SK-N-SH (cell line): ENCODE measurements at places on chromosomes 13 and 19.
A peak's percentile ranks its signal among the peaks of the same experiment; 100 is the strongest.

GRCh38 chr19:38070573-38070972 is 153.4 kb downstream of the DPF1 start:
- H3K27me3 ChIP-seq = no peaks in the 10 kb centered on the region
- no peaks in the 10 kb centered on the region for H3K36me3 ChIP-seq
- no peak overlapping the region for H3K27ac ChIP-seq
- peaks cover 7% of the 10 kb centered on the region; the same call in 1 of the 2 replicates for H3K4me1 ChIP-seq
- no peak for DNase-seq

DNA sequence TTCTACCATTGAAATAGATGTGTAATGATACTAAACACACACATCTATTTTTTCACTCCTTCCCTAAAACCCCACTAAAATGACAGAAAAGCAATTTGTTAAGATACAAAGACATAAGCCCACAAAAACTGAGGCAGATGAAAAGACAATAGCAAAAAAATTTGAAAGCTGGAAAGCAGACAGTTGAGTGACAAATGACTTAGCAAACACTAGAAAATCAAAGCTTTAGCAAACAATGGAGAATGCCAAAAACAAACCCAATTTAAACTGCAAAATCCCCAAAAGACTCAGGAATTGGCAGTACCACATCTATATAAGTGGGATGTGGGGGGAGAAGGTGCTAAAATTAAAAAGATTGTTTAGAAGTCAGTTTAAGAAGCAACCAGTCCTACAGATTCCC is 9.5 kb downstream of the TSC22D1 start:
- H3K27me3 ChIP-seq = no peaks in the 10 kb centered on the region
- H3K36me3 ChIP-seq = peaks cover 39% of the 10 kb centered on the region
- no peak overlapping the region for H3K27ac ChIP-seq
- no peak for DNase-seq
- peaks cover 2% of the 10 kb centered on the region for H3K4me1 ChIP-seq

DNA sequence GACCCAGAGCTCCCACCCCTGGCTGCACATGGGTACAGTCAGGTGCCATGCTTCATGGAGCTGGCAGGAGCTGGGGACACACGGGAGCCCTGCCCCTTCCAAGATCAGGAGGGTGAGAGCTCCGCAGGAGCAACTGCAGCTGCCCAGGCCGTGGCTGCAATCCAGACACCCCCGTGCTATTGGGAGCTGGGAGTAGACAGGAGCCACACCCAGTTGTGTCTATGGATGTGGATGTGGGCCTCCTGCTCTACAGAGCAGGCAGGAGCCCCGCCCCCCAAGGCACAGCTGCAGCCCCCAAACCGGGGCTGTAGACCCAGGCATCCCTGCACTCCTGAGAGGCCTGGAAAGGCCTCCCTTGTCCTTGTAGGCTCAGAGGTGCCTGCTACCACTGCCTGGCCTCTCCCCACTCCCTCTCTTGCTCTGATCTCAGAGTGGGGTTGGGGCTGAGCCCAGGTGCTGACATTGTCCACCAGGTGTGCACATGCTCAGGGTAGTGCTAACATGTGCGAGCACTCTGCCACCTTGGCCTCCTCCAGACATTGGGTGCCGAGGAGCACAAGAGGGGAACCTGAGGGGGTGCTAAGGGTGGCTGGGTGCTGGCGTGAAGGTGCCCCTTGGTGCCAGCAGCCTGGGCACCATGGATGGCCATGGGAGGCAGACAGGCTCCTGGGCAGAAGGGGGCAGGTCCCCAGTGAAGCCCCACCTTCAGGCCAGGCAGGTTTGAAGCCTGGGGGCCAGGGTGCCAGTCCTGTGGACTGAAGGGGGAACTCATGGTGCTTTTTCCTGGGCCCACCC is 8.0 kb upstream of the BAX start:
- H3K36me3 ChIP-seq = no peaks in the 10 kb centered on the region
- no peaks in the 10 kb centered on the region for H3K27me3 ChIP-seq
- no peaks in the 10 kb centered on the region for H3K4me1 ChIP-seq

GRCh38 chr19:50772476-50772875 is 2.2 kb downstream of the GPR32 start:
- H3K27ac ChIP-seq = no peak overlapping the region
- H3K36me3 ChIP-seq = no peaks in the 10 kb centered on the region
- peaks cover 14% of the 10 kb centered on the region for H3K27me3 ChIP-seq

DNA sequence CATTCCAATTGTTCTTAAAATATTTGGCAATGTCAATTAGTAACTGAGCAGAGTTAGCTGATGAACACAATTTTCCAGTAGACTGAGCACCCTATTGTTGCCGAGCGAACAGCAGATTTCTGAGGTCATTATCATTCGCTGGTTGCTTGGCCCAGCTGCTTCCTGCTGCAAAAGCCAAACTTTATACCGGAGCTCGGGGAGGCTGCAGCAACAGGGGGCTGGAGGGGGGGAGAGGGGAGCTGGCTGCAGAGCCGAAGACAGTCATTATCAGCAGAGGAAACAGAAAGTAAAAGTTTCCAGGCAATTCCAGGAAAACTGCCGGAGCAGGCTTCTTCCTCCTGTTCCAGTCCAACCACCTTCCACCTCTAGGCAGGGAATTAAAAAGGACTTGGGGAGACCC is 77.9 kb downstream of the ZNF536 start:
- H3K4me1 ChIP-seq = peaks cover 16% of the 10 kb centered on the region
- no peak overlapping the region for H3K4me3 ChIP-seq
- no peaks in the 10 kb centered on the region for H3K36me3 ChIP-seq
- peak; percentile 84 for DNase-seq
- H3K27ac ChIP-seq = peak overlapping the region; percentile 60

DNA sequence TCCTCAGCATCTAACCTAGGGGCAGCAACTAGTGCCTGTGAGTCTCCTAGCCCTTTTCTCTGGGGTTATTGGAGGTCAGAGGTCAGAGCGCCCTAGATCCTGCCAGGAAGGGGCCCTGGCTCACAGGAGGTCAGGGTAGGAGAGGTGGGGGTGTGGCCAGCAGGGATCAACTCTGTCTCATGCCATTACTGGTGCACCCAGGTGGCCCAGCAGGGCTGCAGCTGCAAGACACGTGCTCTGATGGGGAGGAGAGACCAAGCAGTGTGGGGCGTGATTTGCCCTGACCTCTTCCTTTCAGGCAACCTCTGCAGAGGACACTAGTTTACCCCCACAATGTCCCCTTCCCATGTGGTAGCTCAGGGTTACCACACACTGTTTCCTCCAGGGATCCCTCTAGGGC is 73.3 kb upstream of the ZNF30 start:
- H3K4me3 ChIP-seq = no peak overlapping the region
- no peaks in the 10 kb centered on the region for H3K36me3 ChIP-seq
- no peaks in the 10 kb centered on the region for H3K4me1 ChIP-seq
- H3K27ac ChIP-seq = no peak overlapping the region
- no peak for DNase-seq
- H3K27me3 ChIP-seq = no peaks in the 10 kb centered on the region

- peak; percentile 49 for DNase-seq
- H3K36me3 ChIP-seq = peaks cover 13% of the 10 kb centered on the region
- peaks cover 6% of the 10 kb centered on the region; the same call in 1 of the 2 replicates for H3K4me1 ChIP-seq
- peak overlapping the region; percentile 87 for H3K4me3 ChIP-seq
Measured at GRCh38 chr19:4455719-4456475, 1.7 kb downstream of the UBXN6 start.

- H3K27ac ChIP-seq = no peak overlapping the region
- no peak overlapping the region for H3K4me3 ChIP-seq
- no peak for DNase-seq
- H3K36me3 ChIP-seq = no peaks in the 10 kb centered on the region
- no peaks in the 10 kb centered on the region for H3K4me1 ChIP-seq
Measured at GRCh38 chr13:39419876-39420275, 183.1 kb downstream of the LHFPL6 start.

DNA sequence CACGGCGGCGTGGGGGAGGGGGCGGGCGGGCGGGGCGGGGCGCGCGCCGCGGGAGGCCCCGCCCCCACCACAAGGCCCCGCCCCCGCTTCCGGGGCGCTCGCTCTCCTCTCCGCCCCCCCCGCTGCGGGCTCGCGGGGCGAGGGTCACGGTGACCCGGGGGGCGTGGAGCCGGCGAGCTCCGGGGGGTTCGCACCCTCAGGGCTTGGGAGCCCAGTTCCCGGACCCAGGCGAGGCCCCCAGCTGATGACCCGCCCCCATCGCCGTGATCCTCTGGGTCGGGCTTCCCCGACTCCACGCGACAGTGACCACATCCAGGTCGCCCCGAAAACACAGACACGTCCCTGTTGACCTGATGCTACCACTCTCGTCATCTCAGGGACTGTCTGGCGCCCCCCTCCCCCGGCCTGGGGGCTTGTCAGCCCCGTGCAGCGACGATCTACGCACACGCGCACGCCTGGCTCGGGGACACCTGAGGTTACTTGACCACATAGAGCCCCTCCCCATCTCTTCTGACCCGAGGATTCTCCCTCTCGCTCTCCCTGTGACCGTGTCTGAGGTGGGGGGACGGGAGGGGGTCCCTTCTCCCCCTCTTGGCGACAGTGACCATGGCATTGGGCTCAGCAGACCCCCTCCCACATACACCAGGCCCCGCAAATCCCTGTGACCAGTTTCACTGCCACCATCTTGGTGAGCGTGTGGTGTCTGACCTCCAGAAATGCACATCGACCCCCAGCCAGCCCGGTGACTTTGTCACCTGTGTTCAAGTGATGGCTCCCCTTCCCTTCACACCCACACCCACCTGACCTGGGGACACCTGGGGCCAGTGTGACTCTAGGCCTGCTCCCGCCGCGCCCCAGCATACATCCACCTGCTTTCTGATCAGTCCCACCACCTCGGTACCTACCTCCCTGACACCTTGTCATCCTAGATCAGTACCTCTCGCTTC is 670 bp downstream of the MAP2K7 start:
- peak overlapping the region; percentile 54; the same call in 1 of the 2 replicates for H3K27ac ChIP-seq
- H3K27me3 ChIP-seq = no peaks in the 10 kb centered on the region
- peak; percentile 85 for DNase-seq
- no peaks in the 10 kb centered on the region; the same call in 1 of the 2 replicates for H3K4me1 ChIP-seq
- peaks cover 3% of the 10 kb centered on the region for H3K36me3 ChIP-seq

DNA sequence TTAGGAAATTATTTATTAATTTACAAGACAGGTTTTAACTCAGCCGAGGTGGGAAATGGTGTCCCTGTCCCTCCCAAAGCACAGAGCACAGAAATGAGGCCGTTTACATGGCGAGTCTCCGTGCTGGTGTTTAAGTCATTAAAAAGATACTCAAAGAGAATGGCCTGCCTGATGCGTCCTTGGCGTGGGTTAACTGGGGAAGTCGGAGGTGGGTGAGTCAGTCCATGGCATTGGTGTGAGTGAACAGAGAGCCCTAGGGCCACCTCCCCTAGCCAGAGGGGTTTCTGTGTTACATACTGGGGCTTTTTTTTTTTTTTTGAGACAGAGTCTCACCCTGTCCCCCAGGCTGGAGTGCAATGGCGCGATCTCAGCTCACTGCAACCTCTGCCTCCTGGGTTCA is 3.9 kb downstream of the FEM1A start:
- H3K36me3 ChIP-seq = peaks cover 17% of the 10 kb centered on the region
- H3K4me1 ChIP-seq = peaks cover 8% of the 10 kb centered on the region; the same call in 1 of the 2 replicates

DNA sequence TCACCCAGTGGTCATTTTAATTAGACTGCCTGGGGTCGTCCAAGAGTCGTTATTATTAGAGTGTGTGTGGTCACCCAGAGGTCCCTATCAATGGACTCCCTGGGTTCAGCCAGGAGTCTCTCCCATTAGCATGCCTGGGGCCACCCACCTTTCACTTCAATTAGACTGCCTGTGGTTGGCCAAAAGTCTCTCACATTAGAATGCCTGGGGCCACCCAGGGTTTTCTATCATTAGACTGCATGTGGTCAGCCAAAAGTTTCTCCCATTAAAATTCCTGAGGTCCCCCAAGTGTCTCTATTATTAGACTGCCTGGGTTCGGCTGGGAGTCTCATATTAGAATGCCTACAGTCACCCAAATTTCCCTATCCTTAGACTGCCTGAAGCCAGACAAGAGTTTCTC is 1472.6 kb downstream of the UQCRFS1 start:
- H3K4me1 ChIP-seq = no peaks in the 10 kb centered on the region
- no peak overlapping the region for H3K27ac ChIP-seq
- no peak for DNase-seq
- no peak overlapping the region; the same call in 1 of the 2 replicates for H3K4me3 ChIP-seq

DNA sequence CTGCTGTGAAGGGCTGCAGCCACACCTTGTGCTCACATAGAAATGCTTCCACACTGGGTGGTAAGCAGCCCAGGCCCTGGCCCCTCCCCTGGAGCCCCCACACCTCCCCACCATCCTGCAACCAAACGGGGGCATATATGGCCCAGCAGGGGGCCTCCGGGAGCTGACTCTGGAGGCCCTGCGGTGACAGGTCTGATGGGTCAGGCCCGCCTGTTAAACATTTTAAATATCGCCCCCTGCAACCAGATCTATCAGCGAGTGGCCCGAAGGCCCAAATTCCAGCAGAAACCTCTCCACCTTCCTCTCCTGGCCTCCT is 48.0 kb upstream of the KATNAL1 start:
- no peak overlapping the region for H3K4me3 ChIP-seq
- H3K4me1 ChIP-seq = no peaks in the 10 kb centered on the region
- no peak overlapping the region for H3K27ac ChIP-seq
- no peaks in the 10 kb centered on the region for H3K36me3 ChIP-seq
- DNase-seq = peak; percentile 51

- no peaks in the 10 kb centered on the region for H3K27me3 ChIP-seq
- H3K27ac ChIP-seq = peak overlapping the region; percentile 48; the same call in 1 of the 2 replicates
- H3K4me1 ChIP-seq = no peaks in the 10 kb centered on the region
Measured at GRCh38 chr19:3573162-3573857, 566 bp downstream of the HMG20B start.

GRCh38 chr13:24152292-24153214 is 8.0 kb upstream of the SPATA13 start:
- no peaks in the 10 kb centered on the region for H3K27me3 ChIP-seq
- H3K36me3 ChIP-seq = no peaks in the 10 kb centered on the region
- H3K27ac ChIP-seq = no peak overlapping the region
- H3K4me1 ChIP-seq = peaks cover 16% of the 10 kb centered on the region; the same call in 1 of the 2 replicates
- no peak overlapping the region for H3K4me3 ChIP-seq
- no peak for DNase-seq

- H3K27ac ChIP-seq = no peak overlapping the region
- DNase-seq = no peak
Measured at GRCh38 chr19:43527860-43528622, 1.0 kb upstream of the ETHE1 start.

GRCh38 chr13:88144580-88144979 is 473.4 kb downstream of the SLITRK5 start:
- no peak overlapping the region for H3K27ac ChIP-seq
- H3K4me3 ChIP-seq = no peak overlapping the region
- no peaks in the 10 kb centered on the region for H3K36me3 ChIP-seq
- H3K4me1 ChIP-seq = no peaks in the 10 kb centered on the region
- no peaks in the 10 kb centered on the region for H3K27me3 ChIP-seq
- no peak for DNase-seq

GRCh38 chr13:86684402-86684801 is 885.2 kb upstream of the SLITRK6 start:
- H3K4me3 ChIP-seq = no peak overlapping the region
- no peak for DNase-seq
- no peaks in the 10 kb centered on the region for H3K36me3 ChIP-seq
- H3K4me1 ChIP-seq = no peaks in the 10 kb centered on the region
